ENCODE measurements at places on chromosomes 5 and 9.

DNA sequence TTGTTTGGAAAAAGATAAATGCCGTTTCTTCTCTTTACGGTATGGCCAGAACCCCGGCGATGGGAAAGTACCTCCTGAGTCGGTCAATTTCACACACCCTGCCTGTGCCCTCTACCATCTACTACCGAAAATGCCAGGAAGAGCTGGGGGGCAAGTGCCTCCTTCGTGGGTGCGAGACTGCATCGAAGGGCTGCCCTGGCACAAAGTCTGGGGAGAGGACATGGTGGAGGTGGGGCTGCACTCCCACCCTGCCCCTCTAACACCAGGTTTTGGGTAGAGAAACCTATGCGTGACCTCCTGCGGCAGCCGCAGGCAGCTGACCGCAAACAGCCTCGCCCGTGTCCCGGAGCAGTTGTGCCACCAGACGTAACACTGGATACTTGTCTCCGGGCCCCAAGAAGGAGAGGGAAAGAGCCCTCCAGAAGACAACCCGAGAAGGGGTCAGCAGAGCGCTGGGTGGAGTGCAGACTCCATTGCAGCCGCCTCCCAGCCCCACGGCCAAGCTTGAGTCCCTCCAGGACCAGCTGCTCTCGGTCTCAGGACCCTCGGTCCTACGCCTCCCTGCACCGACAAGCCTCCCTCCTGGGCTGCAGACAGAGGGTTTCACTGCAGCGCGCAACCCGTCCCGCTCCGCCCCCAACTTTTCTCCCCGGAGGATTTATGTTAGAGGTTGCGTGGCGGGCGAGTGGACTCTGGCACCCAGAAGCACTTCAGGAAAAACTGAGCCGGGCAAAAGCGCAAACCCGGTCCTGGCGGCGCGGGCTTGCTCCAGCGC, 823 bp upstream of the PRDM6 start:
- no peak for DNase-seq

- DNase-seq: no peak
These were observed 43.4 kb upstream of the COL5A1 start for GRCh38 chr9:134597957-134598883.

DNA sequence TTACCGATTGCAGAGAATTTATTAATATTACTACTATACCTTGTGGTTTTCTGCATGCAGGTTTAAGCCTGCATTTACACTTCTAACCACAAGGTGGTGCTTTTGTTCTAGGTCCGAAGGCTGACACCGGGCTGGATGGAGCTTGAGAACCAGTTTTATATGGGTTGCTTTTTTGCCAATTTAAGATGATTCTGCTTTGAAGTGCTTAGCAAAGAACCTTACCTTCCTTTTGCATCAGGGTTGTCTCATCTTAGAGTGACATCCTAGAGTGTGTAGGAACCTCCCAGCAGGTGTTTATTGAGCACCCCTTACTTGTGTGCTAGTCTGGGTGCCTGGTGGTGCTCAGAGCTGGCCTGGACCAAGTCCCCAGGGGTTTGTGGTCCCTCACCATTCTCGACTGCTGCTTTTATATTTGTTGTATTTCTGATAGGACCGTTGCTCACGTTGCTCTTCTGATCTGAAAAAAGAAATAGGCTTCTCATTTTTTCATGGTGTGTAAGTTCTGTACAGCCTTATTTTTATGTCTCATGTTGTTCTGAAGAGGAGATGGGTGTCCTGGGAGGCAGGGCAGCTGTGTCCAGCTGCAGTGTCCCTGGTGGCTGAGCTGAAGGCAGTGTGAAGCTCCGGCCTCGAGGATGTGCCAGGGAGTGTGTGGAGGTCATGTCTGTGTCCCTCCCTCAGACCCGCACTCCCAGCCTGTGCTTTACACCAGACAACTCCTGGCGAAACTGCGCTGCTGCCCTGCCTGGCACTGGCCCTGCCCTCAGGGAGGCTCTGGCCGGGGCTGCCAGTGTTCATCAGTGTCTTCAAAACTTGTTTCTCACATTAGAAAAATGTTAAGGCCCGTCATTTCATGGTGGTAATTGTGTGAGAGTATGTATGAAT, 54.3 kb downstream of the EHMT1 start:
- peak; percentile 87 for DNase-seq

GRCh38 chr5:149271716-149272563, at the start of gene AFAP1L1:
Gene AFAP1L1, plus strand, starts transcription at chr5:149271859. Its CDS starts 110 bp downstream, at chr5:149271969.
- peak; percentile 86 for DNase-seq

DNA sequence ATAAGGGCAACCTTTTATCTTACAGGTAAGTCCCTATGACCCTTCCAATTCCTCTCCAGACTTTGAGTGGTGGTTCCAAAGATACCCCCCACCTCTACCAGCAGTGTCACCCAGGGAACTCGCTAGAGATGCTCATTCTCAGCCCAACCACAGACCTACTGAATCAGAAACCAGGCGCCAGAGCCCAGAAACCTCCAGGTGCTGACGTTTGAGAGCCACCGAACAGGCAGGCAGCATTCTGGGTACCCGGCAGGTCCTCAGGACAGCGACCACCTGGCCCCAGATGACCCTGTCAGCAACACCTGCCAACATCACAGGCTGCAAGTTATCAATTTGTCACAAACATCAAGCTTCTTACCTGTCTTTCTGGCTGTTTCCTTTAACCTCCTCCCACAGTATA, 19.5 kb downstream of the RAPGEF1 start:
- no peak for DNase-seq

DNA sequence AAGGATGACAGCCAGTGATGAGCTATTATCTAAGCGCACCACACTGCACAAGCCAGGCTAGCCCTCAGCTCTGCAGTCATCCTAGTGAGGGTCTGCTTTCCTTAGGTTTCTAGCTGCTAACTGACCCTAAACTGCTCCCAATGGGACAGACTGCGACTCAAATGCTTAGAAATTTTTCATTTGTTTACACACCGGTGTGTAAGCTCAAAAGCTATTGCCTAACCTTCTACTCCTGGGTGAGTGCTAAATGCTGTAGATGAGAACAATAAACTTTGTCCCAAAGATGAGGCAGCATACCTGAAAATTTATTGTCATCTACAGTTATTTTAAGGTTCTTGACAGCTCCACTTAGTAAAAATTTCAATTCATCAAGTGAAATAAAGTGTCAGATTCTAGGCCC, 311.4 kb downstream of the TMEM167A start:
- no peak for DNase-seq

DNA sequence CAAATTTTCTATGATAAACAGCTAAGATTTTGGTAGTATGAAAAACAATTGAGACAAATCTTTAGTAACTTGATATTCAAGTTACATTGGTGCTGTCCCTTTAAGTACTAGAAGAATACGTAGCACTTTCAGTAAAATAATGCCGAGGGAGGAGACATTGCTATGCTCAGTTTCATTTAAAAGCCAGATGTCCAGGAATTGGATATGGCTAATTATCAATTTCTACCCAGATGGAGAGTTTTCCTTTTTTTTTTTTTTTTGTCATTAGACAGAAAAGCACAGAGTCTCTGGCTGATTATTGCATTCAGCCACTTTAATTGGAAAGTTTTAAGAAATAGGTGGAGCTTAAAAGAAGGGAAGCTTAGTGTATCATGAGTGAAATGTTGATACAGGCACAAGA, 40.4 kb upstream of the APC start:
- no peak for DNase-seq

DNA sequence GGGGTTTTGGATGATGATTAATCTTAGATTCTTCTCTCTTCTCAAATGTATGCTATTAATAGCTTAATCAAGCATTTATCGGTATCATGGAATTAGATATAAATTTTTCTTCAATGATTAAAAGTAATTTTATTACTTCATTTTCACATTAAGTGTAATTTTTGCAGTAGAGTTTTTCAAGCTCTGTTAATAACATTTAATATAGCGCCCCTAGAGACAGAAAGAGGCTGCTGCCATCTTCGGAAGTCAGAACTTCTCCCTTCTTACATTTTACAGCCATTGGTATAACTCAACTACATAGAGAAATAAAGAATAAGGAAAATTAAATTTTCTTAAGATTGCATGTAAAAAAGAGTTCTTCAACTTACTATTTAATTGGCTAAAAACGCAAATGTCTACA, 540.3 kb downstream of the GABRG2 start:
- no peak for DNase-seq

GRCh38 chr5:111747337-111747736, 9.7 kb downstream of the NREP start:
- peak; percentile 22 for DNase-seq

Measured in AG20443 (cell line).